NCI-H1105 (cell line): ENCODE measurements at places on chromosomes 12 and 14.

DNA sequence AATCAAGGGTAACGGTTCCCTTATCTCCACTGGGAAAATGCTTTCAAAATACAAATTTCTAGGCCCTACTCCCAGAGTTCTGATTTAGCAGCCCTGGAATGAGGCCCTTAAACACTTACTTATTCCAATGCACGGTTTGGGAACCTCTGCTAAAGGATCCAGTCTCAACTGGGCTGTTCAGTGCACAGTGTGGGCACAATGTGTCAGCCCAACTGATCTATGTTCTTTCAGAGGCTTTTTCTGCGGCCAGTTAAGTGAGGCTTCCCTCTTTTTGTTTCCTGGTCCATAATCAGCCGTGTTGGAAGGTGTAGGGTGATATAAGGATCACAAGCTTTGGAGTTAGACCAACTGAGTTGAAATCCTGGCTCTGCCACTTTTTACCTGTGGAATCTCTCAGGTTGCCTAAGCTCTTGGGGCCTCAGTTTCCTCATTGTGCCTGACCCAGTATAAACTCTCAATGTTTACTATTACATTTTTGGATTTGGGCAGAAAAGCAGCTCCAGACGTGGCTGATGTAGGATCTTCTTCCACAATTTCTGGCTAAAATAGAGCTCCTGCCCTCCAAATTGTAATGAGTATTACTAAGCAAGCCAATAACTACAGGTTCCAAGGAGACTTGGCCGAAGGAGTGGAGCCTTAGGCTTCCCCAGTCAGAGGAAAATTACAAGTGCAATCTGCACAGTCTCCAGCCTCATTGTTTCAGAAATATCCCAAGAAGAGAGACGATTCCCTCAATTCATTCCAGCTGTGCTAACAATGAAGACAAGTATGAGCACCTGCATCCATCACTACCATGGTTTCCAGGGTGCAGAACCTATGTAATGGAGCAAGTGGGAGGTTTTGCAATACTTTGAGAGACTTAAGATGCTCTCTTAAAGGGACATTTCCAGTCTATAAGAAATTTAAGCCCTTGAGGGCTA lies 2.3 kb upstream of the ANGEL1 start:
- no peak for DNase-seq

- DNase-seq, result no peak
Observed at GRCh38 chr12:67595365-67595764, 53.2 kb upstream of the DYRK2 start.

GRCh38 chr14:23386999-23387398 lies 10.2 kb downstream of the CMTM5 start:
- DNase-seq, result no peak

DNA sequence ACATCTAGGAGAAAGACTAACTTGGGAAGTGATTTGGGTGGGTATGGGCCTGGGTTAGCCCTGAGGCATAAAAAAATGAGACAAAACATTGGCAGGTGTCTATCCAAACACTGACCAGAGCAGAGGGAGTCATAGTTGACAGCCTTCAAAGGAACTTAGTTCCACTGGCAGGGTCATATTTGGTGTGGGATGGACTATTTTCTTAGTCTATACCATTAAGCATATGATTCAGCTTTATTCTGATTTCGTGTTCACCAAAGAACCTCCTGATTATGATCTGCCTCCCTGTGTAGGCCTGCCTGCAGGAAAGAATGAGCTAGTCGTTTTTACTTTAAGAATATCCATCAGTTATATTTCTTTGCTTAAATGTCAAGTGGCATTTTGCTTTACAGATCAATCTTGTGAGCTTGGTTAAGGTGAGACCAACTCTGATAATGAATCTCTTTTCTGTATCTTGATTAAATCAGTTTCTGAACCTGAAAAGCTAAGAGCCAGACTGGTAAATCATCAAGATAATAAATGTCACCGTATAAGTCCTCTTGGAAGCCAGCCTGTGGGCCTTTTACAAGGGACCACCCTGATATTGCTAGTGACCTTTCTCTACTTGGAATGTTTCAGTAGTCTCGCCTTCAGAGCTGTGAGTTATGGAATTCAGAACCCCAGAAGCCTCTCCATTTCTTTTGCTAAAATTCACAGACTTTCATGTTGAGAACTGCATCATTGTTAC lies 182.9 kb downstream of the MON2 start:
- DNase-seq, result no peak

DNA sequence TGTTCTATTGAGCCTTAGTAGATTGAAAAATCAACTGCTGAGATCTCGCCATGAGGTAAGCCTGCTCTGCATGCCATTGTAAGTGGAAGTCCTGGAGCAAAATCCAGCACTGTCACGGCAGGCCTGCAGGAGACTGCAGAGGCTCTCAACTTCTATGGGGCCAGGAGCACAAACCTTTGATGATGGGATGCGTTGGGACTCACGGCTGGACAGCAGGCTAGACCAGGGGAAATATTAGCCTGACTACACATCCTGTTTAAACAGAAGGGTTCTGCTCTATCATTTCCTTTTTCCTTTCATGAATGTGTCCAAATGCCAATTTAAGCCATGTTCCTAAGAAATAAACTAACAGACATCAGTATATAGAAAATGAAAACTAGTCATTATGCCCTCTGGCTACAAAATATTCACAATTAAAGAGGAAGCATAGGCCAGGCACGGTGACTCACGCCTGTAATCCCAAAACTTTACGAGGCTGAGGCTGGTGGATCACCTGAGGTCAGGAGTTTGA lies 33.9 kb upstream of the RASSF8 start:
- DNase-seq, result no peak

DNA sequence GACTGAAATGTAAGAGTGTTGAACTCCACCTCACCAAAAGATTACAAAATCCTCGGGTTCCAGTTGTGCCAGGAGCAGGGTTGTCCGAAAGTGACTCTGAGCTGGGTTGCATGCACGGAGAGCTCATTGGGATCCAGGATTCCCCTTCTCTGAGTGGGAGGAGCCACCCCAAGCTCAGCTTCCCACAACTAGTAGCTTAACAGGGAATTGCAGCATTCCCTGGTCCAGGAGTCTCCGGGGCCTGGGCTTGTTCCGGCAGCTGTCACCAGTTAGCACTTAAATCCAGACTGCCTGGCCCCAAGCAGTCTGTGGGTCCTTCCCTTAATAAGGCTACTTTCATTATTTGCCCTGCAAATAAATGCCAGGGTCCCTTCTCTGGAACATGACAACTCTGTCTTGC lies 50.1 kb downstream of the CD9 start:
- no peak for DNase-seq

DNA sequence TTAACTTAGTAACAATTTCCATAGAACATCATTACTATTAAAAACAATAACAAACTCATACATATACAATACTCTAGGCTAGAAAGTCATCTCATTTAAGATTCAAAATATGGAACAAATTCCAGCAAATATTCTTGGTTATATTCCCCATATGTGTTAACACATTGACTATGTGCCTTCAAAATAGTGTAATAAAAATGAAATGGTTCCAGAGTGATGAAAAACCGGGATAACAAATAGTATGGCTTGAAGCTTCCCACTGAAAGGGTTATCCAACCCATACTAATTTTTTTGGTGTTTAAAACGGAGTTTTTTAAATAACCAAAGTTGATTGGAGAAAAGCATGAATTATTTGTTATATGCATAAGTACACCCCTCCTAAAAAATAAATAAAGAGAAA lies 5.3 kb downstream of the LRIG3 start:
- DNase-seq, result no peak

- DNase-seq, result no peak
Observed at GRCh38 chr12:65609359-65609771, 214.9 kb upstream of the HMGA2 start.

- DNase-seq, result no peak
Observed at GRCh38 chr12:130075497-130076076, 86.7 kb upstream of the FZD10 start.

DNA sequence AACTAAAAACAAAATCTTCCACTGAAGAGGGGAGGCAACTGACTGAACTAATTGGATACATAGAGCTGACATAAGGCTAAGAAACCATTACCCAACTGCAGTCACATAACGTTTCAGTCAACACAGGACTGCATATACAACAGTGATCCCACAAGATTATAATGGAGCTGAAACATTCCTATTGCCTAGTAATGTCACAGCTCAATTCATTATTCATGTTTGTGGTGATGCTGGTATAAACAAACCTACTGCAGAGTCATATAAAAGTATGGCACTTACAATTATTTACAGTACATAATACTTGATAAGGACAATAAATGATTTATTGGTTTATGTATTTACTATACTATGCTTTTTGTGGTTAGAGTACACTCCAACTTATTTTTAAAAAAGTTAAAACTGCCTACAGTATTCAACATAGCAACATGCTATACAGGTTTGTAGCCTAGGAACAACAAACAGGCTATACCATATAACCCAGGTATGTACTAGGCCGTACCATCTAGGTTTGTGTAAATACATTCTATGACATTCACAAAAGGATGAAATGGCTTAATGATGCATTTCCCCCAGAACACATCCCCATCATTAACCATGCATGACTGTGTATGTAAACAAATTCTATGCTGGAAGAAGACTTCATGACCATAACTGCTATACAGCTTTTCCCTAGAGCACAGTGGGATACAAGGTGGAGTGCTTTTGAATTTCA lies 4.3 kb downstream of the NAP1L1 start:
- no peak for DNase-seq

DNA sequence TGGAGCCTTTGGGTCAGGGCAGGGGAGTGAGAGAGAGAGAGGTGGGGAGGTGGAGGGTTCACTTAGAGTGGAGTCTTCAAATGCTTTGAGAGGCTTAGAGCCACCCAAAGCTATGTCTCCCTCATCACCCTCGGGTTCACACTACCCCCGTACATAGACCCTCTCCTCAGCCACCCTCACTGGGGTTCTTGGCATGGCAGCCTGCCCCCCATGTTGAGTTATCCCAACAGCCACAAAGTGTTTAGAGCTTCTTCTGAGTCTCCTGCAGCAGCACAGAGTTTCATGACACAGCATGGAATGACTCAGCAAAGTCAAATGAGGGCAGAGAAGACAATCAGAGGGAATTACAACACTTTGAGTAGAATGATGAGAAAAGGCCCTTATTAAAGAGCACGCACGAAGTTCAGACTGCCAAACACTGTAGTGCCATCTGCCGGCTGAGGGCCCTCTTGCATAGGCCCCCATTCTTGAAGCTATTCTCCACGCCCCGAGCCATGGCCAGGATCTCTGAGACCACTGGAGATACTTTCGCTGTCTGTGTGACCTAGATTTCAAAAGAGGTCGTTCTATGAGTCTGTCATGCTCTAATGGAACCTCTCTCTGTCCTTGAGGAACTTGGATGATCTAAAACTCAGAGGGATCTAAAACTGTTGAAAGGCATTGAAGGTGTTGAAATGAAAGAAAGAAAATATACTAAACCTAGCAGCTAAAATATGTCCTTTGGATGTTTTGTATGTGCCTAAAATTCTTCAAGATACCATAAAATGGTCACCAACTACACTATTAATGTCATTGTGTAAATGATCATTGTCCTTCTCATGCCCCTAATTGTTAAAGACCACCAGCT lies 221.9 kb downstream of the PELI2 start:
- DNase-seq, result no peak

DNA sequence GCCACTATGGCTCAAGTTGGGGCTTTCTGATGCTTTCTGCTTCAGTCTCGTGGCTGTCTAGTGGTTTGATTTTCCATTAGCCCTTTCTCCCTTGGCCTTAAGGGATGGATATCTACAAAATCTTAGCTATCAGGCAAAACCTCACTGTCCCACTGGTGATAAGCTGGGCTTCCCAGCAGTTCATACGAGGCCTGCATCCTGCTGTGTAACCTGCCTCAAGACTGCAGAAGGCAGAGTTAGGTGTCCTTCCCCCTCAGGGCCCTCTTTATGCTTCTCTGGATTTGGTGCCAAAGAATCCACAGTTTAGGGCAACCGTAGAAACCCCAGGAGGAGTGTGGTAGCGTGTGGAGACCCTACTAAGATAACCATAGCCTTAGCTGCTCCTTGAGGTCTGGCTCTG lies 38.9 kb downstream of the ETV6 start:
- DNase-seq, result no peak

- DNase-seq, result no peak
Observed at GRCh38 chr12:43760396-43760795, 1.6 kb downstream of the IRAK4 start.

- no peak for DNase-seq
Observed at GRCh38 chr12:42812086-42812485, 222.5 kb upstream of the PRICKLE1 start.

- no peak for DNase-seq
Observed at GRCh38 chr12:114671066-114671442, 12.9 kb downstream of the TBX3 start.

- no peak for DNase-seq
Observed at GRCh38 chr14:24343795-24344660, 4.2 kb upstream of the RIPK3 start.

GRCh38 chr12:49288412-49288853 lies 6.5 kb upstream of the PRPH start:
- DNase-seq, result no peak
